Immature natural killer cell (primary cell): ENCODE measurements at places on chromosomes 13 and 19. TPM values are rescaled to one million over a fixed set of nuclear protein-coding genes. Genes with fewer than 3 reads are reported as not detected.

The LILRA6 gene
- polyA plus RNA-seq = 0.33 TPM

The GJB2 gene
- not detected for polyA plus RNA-seq

The FLT3 gene
- 1.6 TPM for polyA plus RNA-seq

The LRRC4B gene
- polyA plus RNA-seq = not detected

The PET100 gene
- 376 TPM for polyA plus RNA-seq

The KCTD15 gene
- not detected for polyA plus RNA-seq

The BAX gene
- 106 TPM for polyA plus RNA-seq

The CCL25 gene
- 1.1 TPM for polyA plus RNA-seq
